ENCODE measurements at places on chromosomes 3 and 15. TPM values are rescaled to one million over a fixed set of nuclear protein-coding genes. Genes with fewer than 3 reads are reported as not detected.
A peak's percentile ranks its signal among the peaks of the same experiment; 100 is the strongest.

The NGRN gene
- 131 TPM for total RNA-seq

DNA sequence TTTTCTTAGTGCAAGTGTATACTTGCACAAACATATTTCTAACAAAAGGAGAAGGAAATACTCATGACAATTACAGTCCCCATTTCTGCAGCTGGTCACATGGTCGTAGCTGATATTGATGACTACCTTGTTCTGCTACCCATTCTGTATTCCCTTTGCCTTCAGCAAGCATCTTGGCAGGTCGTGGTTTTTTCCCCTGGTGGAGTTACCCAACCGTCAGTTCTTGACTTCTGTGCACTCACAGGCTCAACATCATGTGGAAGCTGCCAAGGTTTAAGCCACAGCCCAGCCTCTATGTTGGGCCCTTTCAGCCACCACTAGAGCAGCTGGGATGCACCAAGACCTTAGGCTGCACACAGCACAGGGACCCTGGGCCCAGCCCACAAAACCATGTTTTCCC lies 56.1 kb downstream of the VGLL3 start:
- no peak for DNase-seq

The NOX5 gene
- 0.03 TPM for total RNA-seq

GRCh38 chr3:43838009-43838758 lies 147.4 kb downstream of the ABHD5 start:
- DNase-seq = no peak

- DNase-seq = no peak
Observed at GRCh38 chr3:122795674-122796195, 866 bp downstream of the SLC49A4 start.

- DNase-seq = peak; percentile 57
Observed at GRCh38 chr3:149186721-149187120, 34.9 kb downstream of the CP start.

The RNF123 gene
- total RNA-seq = 32.5 TPM

The SKOR1 gene
- total RNA-seq = 0.17 TPM

DNA sequence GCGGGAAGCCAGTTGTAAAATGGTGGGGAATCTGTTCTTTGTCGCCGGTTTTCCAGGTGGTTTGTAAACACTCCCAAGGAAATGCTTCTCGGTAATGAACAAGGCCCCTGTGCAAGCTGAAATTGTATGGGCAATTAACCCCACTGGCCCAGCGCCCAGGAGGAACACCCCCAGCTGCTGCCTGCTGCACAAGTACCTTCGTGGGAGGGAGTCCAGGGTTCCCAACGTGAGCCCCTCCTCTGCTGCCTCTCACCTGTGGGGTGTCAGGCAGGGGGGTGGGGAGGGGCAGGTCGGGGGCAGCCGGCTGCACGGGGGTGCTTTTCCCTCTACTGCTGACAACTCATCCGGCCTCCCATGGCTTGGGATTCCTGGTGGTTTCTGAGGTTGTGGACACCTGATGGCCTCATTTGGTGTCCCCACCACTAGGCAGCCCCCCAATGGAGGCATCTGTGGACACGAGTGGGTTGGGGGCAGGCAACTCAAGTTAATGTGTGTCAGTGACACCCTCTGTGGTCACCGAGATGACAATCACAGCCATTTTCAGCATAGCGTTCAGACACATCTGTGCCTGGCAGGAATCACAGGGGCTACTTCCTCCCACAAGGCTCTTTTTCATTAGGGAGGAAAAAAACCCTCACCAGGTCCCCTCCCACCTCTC lies 35.6 kb upstream of the PRR23E start:
- no peak for DNase-seq

GRCh38 chr3:150639262-150639661 lies 36.1 kb downstream of the SELENOT start:
- DNase-seq = no peak

GRCh38 chr3:98731720-98732285 lies 31.3 kb upstream of the ST3GAL6 start:
- DNase-seq = no peak

DNA sequence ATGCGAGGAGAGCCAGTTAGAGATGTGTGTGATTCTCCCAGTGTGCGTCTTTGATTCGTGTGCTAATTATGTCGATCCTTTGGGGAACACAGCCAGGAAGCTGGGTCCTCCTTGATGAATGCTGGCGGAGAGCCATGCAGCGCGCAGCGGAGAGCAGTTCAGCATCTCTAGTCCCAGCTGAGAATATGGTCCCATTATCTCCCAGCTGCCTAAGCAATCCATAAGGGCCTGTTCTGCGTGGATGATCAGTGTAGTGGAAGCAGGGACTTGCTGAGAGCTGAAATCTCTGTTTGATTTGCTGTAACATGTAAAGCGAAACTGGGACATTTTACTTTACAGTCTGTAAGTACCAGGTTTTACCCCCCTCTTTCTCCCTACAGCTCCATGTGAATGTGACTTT lies 412.7 kb downstream of the CNTN4 start:
- peak; percentile 33 for DNase-seq
